ENCODE measurements at places on chromosomes 2 and 18.

- no peak for DNase-seq
Observed at GRCh38 chr2:60957643-60958042, 59.9 kb upstream of the PEX13 start.

- peak; percentile 41 for DNase-seq
Observed at GRCh38 chr2:240851078-240851991, 17.3 kb upstream of the AGXT start.

GRCh38 chr2:96828874-96829273 is 12.8 kb downstream of the CNNM3 start:
- no peak for DNase-seq

DNA sequence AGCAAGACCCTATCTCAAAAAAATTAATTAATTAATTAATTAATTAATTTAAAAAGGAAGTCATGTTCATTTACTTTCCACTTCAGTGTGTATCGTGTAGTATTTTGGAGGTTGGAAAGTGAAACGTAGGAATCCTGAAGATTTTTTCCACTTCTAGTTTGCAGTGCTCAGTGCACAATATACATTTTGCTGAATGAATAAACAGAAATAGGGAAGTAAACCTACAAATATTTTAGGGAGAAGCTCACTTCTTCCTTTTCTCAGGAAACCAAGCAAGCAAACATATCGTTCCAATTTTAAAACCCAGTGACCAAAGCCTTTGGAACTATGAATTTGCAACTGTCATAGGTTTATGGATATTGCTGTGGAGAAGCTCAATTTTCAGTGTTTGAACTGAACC is 27.8 kb downstream of the SLC14A1 start:
- no peak for DNase-seq

GRCh38 chr2:42813763-42814162 is 21.4 kb upstream of the HAAO start:
- DNase-seq: no peak

DNA sequence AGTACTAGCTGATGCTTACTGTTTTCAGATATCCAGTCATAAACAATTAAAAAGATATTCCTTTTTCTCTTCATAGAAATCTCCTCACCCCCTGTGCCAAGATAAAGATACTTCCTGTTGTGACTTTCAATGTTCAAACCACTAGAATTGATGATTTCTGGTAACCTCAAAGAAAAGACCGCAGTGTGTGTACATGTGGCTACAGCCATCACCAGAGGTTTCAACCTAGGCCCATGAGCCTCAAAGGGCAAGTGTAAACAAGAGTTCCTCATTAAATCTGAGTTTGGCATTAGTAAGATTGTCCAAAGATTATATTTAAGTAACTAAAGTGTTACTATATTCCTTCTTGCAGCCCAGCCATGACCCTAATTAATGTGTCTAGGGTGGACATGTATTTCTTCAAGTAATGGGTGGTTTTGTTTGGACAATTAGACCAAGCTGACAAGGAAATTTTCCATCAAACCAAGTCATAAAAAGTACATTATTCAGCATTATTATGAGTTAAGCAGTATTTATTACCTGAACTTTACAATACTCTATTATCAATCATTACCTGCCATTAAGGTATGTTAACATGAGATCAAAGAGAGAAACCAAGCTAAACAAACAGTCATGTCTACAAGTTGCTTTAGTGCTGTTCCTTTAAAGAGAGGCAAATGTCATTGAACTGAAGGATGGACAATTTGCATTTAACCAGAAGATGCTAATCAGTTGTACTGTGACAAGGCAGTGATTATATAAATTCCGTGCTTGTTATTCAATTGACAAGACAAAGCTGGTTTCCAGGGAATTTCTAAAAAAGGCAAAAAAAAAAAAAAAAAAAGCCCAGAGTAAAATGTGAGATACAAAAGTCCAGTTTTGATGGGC is 382.7 kb downstream of the LNPK start:
- no peak for DNase-seq

GRCh38 chr2:224259831-224260230 is 142.1 kb downstream of the FAM124B start:
- DNase-seq: no peak

DNA sequence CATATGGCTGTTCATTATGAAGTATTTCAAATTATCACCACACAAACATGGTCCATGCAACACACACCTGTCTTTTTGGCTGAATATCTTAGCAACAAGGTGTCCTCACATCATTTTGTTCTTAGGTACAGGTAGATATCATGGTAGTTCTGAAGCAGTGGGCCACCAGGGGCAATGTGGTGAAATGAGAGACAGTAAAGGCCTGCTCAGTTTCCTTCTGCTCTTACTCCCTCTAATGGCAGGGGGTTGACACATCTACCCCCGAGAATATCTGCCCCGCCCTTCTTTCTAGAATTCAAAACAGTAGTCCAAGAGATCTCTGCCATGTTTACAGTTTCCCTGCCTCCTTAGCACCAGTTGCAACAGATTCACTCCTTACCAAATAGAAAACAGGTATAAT is 147.0 kb upstream of the KLHL14 start:
- DNase-seq: peak; percentile 42

DNA sequence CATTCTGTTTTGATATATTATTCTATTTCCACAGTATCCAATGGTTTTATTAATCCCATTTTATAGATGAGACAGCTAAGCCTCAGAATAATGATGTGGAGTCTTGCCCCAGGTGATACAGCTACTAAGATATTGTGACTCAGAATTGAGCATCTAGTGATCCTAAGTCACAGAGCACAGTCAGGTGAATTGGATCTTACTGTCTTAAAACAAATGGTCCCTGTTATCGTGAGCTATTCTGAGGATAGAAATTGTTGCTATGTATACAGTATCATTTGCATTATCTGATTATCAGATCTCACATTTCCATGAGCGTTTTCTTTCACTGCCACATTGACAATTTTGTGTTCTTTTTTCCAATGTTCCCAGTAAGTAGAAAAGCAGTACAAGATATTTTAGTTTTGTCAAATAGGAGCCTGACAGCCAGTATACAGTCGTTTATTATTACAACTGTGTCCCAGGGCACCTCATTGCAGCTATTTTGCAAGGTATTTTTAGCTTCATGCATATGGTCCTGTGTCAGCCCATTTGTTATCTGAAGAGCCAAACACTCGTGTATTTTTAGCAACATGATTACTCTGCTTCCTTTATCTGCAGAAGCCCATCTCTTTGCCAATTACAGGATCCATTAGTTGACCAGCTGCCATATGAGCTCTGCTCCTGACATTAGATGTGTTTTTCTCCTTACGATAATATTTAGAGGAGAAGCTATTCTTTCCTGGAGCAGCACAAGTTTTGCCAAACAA is 25.1 kb upstream of the SGPP2 start:
- peak; percentile 94 for DNase-seq

- DNase-seq: no peak
Observed at GRCh38 chr2:88831792-88832248, 140.3 kb downstream of the RPIA start.

DNA sequence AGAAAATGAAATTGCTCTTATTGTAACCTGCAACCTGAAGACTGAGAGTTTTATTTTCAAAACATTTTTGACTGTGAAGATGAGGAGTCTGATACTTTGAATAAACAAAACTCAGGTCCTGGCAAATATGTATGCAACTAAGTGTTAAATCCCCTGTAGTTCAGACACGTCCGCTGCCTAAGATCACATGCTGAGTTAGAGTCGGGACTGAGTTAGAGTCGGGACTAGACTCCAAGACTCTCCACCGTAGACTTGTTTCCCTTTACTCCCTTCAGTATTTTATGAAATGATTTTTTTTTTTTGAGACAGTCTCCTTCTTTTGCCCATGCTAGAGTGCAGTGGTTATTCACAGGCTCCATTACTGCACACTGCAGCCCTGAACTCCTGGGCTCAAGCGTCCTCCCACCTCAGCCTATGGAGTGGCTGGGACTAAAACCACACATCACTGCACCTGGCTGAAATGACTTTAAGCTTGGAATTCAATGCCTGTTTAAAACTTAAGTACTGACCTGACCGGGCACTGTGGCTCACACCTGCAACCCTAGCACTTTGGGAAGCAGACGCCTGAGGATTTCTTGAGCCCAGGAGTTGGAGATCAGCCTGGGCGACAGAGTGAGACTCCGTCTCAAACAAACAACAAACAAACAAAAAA is 28.0 kb upstream of the PMAIP1 start:
- no peak for DNase-seq

- DNase-seq: no peak
Observed at GRCh38 chr2:69211686-69212085, 175.3 kb downstream of the GFPT1 start.

- no peak for DNase-seq
Observed at GRCh38 chr2:65357959-65358294, 74.5 kb downstream of the SPRED2 start.

GRCh38 chr2:161417438-161418274 is 1.6 kb downstream of the TBR1 start:
- DNase-seq: peak; percentile 9

DNA sequence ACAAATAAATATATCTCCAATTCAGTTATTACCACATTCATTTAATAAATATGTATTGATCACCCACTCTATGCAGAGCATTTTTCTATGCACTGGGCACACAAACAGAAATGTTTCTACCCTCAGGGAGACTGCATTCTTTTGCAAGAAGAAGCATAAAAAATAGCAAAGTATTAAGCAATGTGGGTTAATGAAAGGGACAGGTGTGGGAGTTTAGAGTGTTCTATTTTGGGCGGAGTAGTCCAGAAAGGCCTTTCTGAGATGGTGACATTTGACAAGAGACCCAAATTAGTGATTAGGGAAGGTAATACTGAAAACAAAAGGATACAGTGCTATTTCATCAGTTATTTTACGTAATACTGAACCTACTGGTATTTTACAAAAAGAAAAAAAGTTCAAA is 394.3 kb upstream of the CHST9 start:
- no peak for DNase-seq

DNA sequence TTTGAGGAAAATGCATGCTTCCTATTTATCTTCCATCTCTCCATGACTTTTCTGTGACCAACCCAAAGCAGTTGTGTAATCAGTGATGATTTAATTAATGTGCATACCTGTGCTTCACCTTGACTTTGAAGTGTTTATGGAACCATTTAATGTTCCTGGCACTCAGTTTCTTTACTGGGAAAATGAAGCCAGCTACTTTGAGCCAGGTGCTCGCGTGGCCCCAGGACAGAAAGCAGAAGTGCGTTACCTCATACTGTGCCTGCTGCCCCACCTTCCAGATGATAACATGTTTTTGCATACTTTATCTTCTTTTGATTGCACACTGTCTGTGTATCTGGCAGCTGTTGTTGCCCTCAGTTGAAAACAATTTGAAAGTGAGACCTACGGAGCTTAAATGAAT is 61.3 kb downstream of the PMAIP1 start:
- DNase-seq: peak; percentile 17

DNA sequence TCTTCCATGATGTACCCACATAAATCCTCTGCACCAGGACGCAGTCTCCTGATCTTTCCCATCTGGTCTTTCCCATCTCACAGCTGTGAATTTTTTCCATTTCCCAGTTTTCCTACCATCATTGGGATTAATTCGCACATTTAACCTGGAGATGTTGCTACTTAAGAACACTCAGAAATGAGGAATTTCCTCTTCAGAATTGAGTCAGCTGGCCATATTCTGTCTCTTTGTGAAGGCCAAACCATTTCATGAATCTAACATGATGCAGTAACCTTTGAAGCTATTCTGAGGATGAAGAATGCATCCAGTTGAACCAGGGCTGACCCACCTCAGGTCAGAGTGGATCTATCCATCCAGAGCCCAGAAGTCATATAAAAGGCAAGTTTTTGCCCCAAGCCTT is 326.8 kb downstream of the SETBP1 start:
- DNase-seq: no peak

DNA sequence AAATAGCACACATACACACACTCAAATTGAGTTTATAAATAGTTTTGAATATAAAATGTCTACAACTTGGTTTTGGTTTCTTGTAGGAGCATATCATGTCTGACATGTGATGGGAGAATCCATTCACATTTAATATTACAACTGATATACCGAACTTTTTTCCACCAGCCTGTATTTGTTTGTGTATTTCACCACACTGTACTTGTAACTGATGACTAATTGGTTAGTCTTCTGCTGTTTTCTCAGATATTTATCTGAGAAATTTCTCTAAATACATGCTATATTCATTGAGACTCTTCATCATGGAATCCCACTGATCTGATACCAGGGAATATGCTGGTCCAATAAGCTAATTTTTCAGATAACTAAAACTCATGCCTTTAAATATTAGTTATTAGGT is 56.3 kb upstream of the UBXN4 start:
- no peak for DNase-seq

GRCh38 chr18:75696391-75696790 is 268.9 kb upstream of the SMIM21 start:
- DNase-seq: no peak

GRCh38 chr18:4399929-4400328 is 55.2 kb downstream of the DLGAP1 start:
- no peak for DNase-seq

- DNase-seq: no peak
Observed at GRCh38 chr2:96143231-96143847, 1.9 kb downstream of the DUSP2 start.

DNA sequence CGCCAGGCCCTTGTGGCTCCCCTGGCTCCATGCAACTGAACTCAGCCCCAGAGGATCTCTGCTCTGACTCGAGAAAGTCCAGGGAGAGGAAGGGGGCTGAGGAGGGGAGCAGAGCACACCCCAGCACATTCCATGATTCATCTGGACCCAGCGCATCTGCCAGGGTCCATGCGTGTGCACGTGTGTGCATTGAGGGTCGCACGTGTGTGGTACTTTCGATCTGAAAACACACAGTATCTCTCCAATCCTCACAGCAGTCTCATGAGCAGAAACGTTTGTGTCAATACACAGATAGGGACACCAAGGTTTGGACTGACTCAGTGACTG is 146.4 kb upstream of the ID2 start:
- DNase-seq: no peak

- DNase-seq: no peak
Observed at GRCh38 chr2:39728941-39729351, 50.1 kb downstream of the THUMPD2 start.

DNA sequence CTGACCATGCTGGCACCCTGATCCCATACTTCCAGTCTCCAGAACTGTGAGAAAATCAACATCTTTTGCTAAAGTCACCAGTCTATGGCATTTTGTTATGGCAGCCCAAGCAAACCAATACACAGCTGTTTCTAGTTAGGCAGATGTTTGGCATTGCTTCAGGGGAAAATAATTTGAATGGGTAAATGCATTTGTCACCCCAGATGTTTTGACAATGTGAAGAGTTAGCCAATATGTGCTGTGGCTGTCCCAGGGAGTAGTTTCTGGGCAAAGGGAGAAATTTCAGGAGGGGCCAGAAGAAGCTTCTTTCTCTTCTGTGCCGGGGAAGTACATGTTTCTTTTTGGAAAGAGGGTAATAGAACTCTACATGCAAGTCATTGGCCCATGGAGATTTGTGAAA is 619.0 kb downstream of the SLC4A3 start:
- DNase-seq: no peak

Data from NCI-H1105 treated with DMSO at 0.1 percent for 48 hours (cell line).